ENCODE measurements at places on chromosomes 3 and 15.

DNA sequence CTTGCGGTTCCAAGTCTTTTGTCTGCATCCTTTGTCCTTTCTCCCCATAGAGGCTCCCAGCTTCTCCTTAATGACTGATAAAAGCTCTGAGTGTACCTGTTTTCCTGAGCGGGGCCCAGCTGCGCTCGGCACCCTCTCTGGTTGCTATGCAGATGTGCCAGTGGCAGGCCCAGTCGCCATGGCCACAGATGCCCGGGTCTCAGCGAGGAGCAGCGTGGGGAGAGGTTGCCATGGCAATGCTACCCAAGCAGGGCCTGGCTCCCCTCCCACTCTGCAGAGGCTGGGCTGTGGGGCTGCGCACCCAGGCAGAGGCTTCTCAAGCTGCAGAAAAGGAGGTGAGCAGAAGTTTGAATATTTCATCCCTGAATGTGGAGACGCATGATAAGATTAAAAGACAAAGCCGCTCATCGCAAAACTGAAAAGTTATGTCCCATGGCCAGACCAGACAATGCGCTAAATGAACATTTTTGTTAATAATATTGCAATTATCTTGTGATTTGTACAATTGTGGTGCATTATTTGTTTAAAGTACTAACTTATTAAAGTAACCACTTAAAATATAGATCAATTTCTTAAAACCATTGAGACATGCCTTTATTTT is 66.1 kb downstream of the TPRA1 start:
- DNase-seq, result no peak

DNA sequence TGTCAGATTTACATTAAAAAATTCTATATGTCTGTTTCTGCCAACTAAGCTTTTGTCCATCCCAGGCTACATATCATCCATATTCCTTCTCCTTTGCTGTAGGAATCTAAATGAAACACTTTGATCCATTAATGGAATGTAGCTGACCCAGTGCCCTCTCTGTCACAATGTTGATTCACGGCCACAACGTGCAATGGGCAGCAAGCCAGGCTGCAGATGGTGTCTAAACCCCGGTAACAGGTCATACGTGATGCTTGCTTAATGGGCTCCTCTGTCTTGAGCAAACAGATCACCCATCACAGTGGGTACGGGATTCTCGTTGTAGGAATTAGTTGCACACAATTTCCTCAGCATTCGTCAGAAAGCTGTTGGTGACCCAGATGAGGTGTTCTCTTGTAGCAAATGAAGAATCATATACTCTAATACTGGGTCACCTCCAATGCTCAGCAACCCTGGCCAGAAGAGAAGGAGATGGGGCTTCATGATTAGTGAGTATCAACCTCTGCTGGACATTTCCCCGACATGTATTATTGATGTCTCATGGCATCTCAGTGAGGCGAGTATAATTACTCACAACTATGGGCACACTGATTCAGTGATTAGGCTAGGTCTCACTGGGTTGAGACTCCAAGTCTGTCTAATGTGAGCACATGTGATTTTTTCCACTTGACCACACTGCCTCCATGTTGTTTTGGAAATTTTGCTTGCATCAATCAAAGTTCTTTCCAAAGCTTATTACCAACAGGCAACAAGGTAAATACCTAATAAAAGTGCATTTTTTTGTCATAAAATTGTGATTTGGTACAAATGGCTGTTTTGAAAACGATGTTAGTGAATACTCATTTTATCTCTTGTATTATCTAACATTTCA is 12.9 kb upstream of the DCBLD2 start:
- DNase-seq, result no peak

GRCh38 chr3:138950006-138950644 is 3.1 kb downstream of the FOXL2NB start:
- no peak for DNase-seq

GRCh38 chr15:66505430-66505811 is 295 bp downstream of the ZWILCH start:
- no peak for DNase-seq

GRCh38 chr3:127339928-127340861 is 52.3 kb upstream of the PRR20G start:
- no peak for DNase-seq

Measured in NAMALWA (cell line).